Activated naive CD4-positive, alpha-beta T cell treated with anti-CD3 and anti-CD28 coated beads, Interleukin-2, amount 50 U/mL, for 16 hours (primary cell): ENCODE measurements at places on chromosomes 6 and 20.

DNA sequence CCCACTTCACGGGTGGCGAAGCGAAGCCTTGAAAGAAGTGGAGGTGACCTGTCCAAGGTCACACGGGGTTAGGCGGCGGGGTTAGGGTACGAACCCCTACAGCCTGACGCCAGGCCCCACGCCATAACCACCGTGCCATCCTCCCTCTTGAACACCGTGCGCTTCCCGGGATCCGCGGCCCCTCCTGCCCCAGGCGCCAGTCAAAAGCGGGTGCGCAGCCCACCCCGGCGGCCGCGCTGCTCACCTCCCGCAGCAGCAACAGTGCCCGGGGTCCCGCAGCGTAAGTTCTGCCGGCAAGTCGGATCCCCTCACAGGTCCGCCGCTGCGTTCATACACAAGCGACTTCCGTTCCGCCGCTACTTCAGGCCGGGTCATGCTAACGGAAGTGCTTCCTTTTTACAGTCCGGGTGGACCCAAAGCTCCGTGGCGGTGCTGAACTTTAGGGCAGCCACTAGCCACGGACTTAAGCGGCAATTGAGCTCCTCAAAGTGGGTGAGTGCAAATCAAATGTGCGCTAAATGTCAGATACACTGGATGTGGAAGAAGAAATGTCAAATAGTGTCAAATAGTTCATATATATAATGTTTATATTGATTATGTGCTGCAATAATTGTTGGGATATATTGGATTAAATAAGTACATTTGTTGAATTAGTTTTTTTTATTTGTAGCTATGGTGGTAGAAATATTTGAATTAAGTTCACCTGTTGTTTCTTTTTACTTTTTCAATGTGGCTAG, at the start of gene CDK5RAP1:
TSS of gene CDK5RAP1 (minus strand) at position 336 of the 737 bp plus-strand sequence. CDS start 4,455 bp downstream, outside the sequence.
- peak; percentile 84 for DNase-seq

DNA sequence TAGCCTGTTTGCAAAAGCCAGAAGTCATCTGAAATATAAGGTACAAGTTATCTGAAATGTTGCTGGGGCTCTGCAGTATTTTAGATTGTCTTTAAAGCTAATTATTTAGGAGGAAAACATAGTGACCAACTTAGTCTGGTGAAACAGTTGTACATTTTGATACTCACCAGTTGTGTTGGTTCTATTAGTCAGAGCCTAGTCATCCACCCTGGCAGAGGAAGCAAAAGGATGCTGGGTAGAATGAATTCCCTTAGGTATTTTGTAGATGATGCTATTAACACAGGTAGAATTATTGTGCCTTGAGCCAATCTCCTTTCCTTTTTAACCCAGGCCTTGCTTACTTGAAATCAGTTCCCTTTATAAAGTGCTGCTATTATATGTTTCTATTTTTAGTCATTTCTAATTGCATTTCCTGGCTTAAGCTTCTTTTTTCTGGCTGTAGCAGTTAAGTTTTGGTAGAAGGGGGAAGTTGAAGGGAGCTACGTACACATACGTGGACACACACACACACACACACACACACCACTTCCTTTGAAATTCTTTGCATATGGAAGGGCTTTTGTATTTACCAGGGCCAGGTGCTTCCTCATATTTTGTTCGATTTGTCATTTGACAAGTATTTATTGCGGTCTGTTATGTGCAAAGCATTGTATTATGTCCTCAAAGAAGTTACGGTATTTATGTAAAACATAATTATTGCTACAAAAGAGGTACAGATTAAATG, 82.4 kb downstream of the RTN4IP1 start:
- DNase-seq = no peak

GRCh38 chr6:66948106-66948505, 1241.1 kb upstream of the EYS start:
- no peak for DNase-seq

GRCh38 chr6:53986721-53987521, 124.3 kb upstream of the MLIP start:
- no peak for DNase-seq

DNA sequence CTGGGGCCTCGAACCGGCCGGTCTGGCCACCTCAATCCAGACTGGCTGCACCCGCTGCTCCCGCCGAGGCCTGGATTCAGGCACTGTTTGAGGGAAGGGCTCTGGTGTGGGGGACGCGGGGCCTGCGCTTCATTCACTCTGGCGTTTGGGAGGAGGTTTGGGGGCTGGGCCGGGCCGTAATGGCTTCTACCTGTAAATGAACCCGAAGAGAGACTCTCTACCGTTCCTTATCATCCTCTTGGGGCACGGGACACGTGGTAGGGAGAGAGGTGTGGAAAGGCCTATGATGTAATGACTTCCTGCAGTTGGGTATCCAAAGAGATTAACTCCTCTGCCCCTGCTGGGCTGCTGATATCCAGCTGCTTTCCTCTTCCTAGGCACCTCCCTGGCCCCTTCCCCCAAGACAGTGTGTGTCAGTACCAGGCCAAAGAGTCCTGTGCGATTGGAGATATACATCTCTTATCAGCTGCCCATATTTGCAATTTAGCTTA, 1.8 kb downstream of the FOXO3 start:
- no peak for DNase-seq

DNA sequence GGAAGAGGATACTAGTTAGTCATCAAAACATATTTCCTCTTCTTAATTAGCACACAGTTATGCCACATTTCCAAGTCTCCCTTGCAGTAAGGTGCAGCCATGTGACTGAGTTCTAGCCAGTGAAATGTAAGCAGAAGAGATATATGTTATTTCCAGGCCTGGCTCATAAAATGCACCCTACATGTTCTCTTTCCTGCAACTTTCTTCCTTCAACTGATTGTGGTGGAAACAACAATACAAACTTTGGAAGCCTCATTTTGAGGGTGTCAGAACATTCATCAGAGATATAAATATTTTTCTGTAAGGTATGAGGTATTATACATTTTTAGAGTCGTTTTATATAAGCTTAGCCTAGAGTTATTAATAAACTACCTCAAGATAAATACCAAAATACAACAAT, 110.9 kb upstream of the PDE7B start:
- no peak for DNase-seq

DNA sequence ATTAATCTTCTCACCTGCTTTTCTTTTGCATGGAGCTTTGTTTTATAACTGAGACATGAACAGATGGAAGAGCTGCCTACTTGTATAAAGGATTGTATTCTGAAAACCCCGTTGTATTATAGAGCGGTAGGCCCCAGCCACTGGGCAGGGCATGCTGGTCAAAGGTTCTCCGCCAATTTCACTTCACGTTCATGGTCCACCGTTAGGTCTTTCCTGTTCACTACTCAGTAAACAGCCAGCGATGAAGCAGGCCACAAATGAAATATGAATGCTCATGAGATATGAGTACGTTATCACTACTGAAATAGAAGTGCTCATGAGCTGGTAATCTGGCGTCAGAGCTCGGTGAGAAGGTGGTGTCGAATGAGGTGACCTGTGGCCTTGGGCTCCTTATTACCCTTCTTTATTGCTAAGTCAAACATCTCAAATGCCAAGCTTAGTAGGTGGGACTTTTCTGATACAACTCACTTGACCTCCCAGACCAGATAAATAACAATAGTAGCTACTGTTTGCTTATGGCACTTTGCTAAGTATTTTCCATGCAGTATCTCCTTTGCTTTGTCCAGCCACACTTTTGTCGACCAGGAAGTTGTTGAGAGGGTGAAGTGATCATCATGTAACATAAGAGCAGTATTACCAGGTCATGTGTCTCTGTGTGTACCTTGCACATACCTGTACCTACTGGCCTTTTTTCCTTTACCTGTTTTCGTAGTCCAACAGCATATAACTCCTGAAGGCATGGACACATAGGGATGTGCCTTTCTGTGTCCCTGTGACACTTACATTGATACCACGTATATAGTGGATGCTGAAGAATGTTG, 16.7 kb downstream of the EDN3 start:
- DNase-seq = no peak

DNA sequence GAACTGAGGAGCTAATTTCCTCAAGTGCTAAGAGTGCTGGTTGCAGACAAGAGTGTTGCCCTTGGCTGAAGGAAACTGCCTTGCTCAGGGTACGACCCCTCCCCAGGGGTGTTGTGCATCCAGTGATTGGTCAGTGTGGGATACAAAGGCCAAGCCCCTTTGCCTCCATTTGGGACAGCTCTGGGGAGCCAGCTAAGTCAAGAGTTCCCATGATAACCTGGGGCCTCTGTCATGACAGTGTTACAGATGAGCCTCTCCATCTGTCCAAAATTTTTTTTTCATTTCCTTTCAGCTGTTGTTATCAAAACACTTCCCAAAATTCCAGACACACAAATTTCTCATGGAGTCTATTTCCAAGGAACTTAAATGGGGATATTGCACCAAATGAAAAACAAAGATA, 93.3 kb downstream of the HS3ST5 start:
- no peak for DNase-seq
